SK-N-SH (cell line): ENCODE measurements at places on chromosomes 5 and 9. TPM values are rescaled to one million over a fixed set of nuclear protein-coding genes. Genes with fewer than 3 reads are reported as not detected.

GRCh38 chr5:27124590-27124989, 86.2 kb upstream of the CDH9 start:
- peak; percentile 45 for DNase-seq

GRCh38 chr9:4886698-4887097, 94.0 kb downstream of the RCL1 start:
- no peak for DNase-seq

DNA sequence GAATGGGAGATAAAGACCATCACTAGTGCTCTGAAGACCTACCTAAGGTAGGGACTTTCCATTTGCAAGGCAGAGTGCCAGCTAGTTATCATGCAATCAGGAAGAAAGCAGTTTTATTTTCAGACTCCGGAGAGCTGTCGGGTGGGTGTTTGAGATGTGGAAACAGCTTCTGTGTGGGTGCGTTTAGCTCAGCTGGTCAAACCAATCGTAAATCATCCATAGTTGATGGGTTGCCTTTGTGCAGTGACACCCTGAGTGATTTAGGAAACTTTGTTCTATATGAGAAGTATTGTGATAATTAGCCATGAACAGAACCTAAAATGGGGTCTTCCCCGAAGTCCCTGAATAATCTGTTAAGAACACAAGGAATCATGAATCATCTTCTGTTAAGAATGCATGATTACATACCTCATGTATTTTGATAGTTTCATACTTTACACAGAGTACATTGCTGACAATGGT, 284.3 kb downstream of the ARHGAP26 start:
- no peak for DNase-seq

- DNase-seq = no peak
Observed at GRCh38 chr5:91865915-91866314, 482.8 kb upstream of the ARRDC3 start.

GRCh38 chr9:130331573-130331972, 66.0 kb downstream of the HMCN2 start:
- DNase-seq = no peak

DNA sequence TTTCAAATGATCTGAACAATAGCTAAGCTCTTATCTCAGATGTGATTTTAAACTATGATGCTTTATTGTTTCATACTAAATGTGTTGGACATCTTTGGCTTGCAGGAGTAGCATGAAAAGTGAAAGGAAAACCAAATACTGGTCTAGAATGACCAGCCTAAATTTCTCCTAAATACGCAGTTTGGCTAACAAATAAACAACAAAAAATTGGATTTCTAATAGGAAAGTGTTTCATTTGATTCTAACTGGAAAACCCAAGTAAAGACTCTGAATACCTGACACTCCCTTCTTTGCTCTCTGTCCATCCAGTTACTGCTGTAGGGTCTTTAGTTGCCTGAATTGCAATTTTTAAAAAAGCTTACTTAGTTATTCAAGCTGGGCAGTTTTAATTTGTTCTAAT, 111.7 kb upstream of the ACOT12 start:
- DNase-seq = no peak

Gene GSN
- 168 and 172 TPM in 2 replicates for polyA plus RNA-seq

Gene PLAC8L1
- 0.21 and 0.55 TPM in 2 replicates for polyA plus RNA-seq
